ENCODE measurements at places on chromosomes 16 and 17.

DNA sequence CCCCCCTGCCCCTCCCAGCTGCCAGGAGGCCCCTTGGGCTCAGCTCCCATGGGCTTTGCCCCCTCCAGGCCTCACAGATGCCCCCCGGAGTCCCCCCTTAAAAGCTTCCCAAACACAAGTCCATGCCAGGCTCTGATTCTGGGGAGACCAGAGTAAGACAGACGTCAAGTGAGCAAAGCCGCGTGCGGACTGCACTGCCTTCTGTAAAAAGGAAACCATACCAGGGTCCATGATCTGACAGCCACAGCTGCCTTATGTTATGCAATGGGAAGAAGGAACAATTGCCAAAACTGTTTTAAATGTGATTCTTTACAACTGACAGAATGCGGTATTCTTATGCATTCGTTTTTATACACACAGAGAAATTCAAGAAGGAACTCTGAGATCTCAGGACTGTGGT is 17.9 kb upstream of the HEXD start:
- DNase-seq: no peak

DNA sequence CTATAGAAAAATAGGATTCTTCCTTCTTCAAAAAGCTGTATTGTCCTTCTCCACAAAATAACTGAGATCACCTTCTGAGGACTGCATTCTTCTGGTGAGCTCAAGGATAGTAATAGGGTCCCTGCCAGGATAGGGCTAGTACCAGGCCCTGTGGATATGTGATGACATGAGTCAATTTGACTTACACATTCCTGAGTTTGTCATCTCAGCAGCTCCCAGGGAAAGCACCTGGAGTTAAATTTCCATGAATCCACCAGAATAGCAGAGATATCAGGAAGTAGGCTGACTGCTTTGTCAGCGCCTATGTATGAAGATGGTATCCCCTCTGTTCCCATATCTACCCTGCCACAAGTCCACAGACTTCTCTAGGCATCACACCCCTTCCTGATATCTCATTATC is 225.8 kb downstream of the PMP22 start:
- DNase-seq: no peak

DNA sequence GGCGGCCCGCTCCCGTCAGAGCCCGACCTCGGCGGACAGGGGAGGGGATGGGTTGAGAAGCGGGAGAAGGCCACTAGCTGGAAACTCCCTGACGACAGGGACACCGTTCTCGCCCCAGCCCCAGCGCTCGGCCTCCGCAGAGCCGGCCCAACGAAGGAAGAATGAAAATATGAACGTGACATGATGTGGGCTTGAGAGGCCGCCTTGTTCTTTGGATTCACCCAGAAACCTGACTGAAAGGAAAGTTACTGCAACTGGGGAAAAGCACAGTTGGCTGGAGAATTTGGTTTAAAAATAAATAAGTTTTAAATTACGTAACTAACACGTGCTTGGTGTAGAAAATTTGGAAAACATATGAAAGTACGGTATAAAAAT is 21.1 kb downstream of the NPTX1 start:
- no peak for DNase-seq

GRCh38 chr16:85003725-85004586 is 7.4 kb downstream of the ZDHHC7 start:
- DNase-seq: no peak

DNA sequence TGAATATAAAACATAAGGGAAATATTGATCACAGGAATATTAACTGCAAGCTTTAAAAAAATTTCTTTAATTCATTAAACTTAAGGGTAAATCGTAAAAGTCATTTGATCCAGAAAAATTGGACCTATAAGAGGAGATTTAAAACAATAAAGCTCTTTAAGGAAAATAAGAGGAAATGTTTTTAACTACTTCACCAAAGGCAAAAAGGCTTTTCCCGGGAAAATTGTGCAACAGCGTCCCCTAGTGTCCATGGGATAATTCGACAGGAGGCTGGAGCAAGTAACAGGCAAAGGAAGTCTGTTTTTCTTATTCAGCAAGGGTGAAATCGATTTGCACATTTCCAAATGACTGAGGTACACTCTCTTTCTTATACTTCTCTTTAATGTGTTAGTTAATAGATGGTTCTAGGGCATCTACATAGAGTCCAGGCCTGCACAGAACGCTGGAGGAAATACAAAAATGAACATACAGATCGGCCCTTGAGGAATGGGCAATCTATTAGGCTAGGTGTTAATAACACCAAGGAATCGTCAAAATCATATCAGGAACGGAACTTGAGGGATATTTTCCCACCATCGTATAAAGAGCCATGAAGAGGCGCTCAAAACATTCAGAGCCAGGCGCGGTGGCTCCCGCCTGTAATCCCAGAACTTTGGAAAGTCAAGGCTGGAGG is 61.4 kb downstream of the ZNF18 start:
- DNase-seq: no peak

GRCh38 chr16:1890708-1891050 is 18.7 kb upstream of the MEIOB start:
- DNase-seq: peak; percentile 84
